CD8-positive, alpha-beta memory T cell (primary cell): ENCODE measurements at places on chromosomes 13 and 19.
A peak's percentile ranks its signal among the peaks of the same experiment; 100 is the strongest.

DNA sequence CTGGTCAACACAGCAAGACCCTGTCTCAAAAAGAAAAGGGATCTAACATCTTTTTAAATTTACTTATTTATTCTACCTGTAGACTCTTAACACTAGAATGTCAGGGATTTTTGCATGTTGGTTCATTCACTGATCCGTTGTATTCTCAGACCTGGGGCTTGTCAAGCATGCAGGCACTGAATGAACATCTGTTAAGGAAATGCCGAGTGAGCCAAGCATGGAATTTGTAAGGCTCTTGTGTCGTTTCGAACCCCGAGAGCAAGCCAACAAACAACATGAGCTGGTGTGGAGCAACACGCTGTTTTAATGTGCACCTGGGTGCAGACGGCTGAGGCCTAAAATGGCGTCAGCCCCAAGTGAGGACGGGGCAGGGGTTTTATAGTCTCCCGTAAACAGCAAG, 10.0 kb upstream of the OR1M1 start:
- no peak for DNase-seq

- no peak for DNase-seq
Observed at GRCh38 chr13:102117175-102117831, 284.5 kb downstream of the FGF14 start.

GRCh38 chr13:31276421-31276820, 76.6 kb downstream of the B3GLCT start:
- no peak for DNase-seq

DNA sequence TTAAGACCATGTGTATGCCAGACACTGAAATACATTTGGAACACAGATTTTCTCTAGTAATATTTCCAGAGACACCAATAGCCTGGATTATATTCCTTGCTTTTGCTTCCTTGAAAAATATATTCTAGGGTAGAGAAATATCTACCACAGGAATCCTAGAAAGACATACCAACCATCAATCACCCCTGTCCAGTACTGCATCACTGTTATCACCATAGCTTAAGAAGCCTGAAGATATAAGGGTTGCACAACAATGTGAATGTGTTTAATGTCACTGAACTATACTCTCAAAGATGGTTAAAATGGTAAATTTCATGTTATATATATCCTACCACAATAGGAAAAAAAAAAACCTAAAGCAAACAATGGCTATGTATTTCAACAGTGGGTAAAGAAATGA, 163.6 kb downstream of the DIAPH3 start:
- DNase-seq, result no peak

GRCh38 chr19:49514151-49514550, 1.7 kb downstream of the FCGRT start:
- DNase-seq, result no peak

DNA sequence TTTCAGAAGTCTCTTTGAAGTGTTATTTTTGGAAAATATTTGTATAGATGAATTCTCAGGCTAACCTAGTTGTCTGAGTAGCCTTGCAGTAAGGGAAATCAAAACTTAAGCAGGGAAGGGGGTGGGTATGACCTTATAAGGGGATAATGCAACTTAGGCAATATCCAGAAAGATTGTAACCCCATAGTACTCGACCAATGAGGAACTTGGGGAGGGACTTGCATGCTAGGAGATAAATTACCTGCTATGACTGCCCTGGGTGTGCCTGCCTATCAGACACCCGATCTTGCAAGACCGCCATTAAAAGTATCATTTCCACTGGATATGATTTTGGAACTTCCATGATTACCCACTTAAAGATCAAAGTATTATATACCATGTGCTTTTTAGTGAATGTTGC, 23.0 kb upstream of the RFXAP start:
- no peak for DNase-seq

- no peak for DNase-seq
Observed at GRCh38 chr19:4455719-4456475, 1.7 kb downstream of the UBXN6 start.

GRCh38 chr19:15197942-15198341, 2.9 kb downstream of the NOTCH3 start:
- no peak for DNase-seq

- DNase-seq, result no peak
Observed at GRCh38 chr13:113059891-113060290, 45.7 kb upstream of the F7 start.

DNA sequence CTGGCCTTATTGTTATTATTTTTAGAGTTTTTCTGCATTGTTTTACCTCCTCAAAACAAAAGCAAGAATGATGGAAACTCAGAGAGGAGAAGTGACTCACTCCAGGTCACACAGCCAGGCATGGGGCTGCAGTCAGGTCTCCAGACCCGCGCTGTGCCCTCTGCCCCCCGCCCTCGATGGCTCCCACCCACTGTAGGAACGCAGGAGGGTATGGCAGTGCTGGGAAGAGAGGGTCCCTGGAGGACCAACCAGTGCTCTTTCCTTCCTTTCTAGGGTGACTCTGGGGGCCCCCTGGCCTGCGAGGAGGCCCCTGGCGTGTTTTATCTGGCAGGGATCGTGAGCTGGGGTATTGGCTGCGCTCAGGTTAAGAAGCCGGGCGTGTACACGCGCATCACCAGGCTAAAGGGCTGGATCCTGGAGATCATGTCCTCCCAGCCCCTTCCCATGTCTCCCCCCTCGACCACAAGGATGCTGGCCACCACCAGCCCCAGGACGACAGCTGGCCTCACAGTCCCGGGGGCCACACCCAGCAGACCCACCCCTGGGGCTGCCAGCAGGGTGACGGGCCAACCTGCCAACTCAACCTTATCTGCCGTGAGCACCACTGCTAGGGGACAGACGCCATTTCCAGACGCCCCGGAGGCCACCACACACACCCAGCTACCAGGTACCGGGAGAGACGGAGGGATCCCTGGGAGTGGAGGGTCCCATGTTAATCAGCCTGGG, 5.6 kb downstream of the TIMM13 start:
- DNase-seq, result no peak

GRCh38 chr13:42258747-42259146, 13.2 kb upstream of the AKAP11 start:
- DNase-seq, result no peak

GRCh38 chr19:49929611-49930482, 543 bp upstream of the NUP62 start:
- DNase-seq, result peak; percentile 88

DNA sequence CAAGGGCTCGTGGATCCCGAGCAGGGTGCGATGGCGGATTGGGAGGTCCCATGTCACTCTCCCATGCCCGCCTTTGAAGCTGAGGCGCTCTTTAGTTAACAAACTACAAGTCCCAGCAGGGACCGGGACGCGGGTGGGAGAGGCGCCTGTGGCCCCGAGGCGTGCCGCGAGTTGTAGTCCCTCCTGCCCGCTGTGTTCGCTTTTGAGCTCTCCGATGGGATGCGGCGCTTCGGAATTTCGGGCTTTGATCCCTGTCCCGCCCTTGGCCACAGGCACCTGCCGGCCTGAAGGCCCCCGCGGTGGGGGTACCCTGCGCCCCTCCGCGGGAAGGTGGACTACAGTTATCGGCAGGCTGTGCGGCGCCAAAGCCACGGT, 11.0 kb downstream of the CYTH2 start:
- DNase-seq, result no peak

- DNase-seq, result no peak
Observed at GRCh38 chr19:18262144-18262543, 12.1 kb downstream of the IQCN start.

DNA sequence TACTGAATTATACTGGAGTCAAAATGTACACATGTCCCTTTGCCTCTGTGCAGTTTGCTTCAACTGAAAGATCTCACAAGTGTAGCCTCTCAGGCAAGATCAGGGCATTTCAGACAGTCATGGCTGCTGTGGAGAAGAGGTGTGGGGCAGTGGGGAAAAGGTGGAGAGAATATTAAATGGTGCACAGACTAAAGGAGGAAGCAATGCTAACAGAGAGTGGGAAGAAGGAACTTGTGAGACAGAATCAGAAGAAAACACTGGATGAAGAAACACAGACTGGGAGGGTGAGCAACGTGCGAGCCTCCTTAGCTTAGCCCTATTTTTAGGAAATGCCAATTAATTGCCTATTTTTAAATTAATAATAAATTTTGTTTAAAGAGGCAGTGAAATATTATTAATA, 49.6 kb upstream of the RAP2A start:
- no peak for DNase-seq

GRCh38 chr19:41998246-41999020, 4.4 kb upstream of the ATP1A3 start:
- DNase-seq, result no peak

DNA sequence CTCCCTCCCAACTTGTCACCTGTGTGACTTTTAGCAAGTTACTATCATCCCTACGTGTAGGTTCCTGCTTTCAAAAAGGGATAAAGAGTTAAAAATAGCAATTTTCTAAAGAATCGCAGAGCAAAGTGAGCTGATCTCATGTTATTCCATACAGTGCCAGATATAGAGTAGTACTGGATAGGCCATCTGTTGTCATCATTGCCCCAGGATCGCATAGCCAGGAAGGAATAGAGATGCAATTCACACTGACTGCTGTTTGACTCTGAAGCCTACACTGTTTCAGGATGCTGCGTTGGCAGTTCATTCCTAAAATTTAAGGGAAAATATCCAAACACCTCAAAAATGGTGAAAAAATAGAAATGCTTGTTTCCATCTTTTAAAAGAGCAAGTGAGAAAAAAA, 138.9 kb downstream of the SHISA2 start:
- no peak for DNase-seq

DNA sequence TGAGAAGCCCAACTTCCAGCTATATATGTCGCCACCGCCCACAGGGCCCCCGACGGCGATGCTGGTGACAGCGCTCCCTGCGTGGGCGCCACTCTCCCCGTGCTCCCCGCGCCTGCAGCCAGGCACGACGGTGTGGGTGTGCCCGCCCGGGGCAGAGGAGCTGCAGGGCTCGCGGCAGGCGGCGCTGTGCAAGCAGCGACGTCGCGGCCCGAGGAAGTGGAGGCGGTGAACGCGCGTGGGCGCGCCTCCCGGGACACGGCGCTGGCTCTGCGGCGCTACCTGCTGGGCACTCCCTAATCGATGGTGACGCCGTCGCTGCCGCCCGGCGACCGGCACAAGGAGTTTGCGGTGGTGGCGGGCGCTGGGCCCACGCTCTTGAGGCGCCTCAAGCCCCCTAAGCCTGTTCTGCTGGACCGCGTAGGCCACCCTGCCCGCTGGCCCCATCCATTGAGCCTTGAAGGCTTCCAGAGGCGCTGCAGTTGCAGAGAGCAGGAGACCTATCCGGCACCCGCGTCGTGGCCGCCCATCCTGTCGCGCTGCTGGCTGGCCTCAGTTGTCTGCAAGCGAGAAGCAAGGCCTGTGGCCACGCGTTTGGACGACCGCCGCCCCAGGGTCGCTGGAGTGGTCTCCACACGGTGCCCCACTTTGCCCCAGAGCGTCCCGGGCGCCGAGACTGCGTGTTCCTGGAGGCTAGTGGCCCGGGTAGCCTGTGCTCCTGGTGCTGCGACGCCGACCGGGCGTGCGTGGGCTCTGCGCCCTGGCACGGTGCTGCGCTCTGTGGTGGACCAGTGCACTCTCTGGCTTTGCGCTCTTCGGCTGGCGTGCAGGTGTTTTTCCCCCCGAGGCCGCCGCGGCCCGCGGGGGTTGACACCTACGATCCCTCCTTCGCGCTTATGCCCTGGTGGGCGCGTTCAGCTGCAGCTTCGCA, 23.1 kb downstream of the LRFN3 start:
- DNase-seq, result peak; percentile 80

GRCh38 chr13:81197966-81198365, 857.0 kb upstream of the SPRY2 start:
- no peak for DNase-seq

DNA sequence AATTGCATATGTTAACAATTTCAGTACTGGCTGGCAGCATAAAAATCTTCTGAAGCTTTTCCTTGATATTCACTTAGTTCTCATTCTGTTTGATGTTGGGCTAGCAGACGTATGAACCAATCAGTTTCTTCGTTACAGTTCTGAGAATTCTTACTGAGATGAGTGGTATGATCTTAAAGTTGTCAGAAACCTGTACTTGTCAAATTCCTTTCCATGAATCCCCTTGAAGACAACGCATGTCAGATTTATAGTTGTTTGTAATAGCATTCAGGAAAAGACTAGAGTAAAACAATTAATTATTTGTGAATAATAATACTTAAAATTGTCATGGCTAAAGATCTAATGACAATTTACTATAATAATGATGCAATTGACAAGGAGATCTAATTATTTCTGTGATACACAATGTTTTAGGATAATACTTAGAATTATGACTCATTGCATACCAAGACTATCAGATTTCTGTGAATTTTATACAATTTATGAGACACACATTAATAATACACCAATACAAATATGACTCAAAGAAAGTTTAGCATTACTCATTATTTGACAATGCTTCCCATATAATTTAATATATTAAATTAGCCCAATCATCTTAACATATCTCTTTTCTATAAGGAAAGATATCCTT, 447.2 kb downstream of the RFC3 start:
- no peak for DNase-seq

GRCh38 chr13:112910616-112911280, 58.3 kb upstream of the MCF2L start:
- no peak for DNase-seq

GRCh38 chr19:17394891-17395415, 957 bp upstream of the CCDC194 start:
- peak; percentile 27 for DNase-seq

- DNase-seq, result no peak
Observed at GRCh38 chr13:51221674-51222036, 543 bp upstream of the FAM124A start.

GRCh38 chr13:98350746-98351330, 173.8 kb upstream of the RNF113B start:
- DNase-seq, result no peak

GRCh38 chr13:49446473-49446872, 2.4 kb downstream of the SETDB2 start:
- DNase-seq, result no peak

- DNase-seq, result no peak
Observed at GRCh38 chr19:19655051-19655594, 8.4 kb downstream of the ATP13A1 start.

- DNase-seq, result no peak
Observed at GRCh38 chr13:90170208-90170607, 1177.3 kb upstream of the MIR17HG start.

DNA sequence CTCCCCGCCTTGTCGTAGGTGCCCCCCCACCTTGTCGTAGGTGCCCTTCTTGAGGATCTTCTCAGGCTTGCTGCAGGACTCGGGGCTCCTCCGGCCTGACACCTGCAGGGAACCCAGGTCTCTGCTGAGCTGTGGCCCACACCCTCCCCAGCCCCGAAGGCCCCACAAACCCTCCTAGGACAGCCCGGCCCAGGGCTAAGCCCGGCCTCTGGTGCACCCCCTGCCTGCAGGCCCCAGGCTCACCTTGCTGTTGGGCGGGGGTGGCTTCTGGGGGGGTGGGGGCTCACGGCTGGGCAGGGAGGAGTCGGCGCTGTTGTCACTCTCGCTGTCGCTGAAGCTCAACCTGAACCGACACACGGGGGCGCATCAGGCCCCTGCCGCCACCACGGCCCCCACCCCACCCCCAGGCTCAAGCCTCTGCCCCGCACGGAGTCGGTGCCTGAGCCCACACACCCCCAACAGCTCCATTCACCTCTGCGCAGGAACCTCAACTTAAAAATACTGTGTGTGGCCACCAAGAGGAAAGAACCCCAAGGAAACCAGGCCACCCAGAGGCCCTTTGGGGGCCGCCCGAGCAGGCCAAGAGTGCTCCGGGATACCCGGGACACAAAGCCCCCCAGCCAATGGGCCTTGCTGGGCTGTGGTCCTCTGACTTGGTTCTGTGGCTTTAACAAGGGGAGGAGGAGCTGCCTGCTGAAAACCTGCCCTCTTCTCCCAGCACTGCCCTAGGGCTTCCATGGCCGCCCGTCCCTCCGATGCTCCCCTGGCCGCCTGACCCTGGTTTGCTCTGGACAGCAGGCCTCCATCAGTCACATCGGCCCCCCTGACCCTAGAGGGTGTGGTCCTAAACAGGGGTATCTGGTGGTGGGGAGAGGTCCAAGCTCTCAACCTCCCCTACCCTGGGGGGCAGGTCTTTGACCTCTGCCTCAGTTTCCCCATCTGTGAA, 65.8 kb downstream of the MLLT1 start:
- DNase-seq, result no peak
